ENCODE measurements at places on chromosomes 3 and 15.

- DNase-seq = no peak
Measured at GRCh38 chr3:139611528-139611927, 66.2 kb downstream of the NMNAT3 start.

GRCh38 chr3:15199493-15200105 is 6.4 kb upstream of the CAPN7 start:
- no peak for DNase-seq

DNA sequence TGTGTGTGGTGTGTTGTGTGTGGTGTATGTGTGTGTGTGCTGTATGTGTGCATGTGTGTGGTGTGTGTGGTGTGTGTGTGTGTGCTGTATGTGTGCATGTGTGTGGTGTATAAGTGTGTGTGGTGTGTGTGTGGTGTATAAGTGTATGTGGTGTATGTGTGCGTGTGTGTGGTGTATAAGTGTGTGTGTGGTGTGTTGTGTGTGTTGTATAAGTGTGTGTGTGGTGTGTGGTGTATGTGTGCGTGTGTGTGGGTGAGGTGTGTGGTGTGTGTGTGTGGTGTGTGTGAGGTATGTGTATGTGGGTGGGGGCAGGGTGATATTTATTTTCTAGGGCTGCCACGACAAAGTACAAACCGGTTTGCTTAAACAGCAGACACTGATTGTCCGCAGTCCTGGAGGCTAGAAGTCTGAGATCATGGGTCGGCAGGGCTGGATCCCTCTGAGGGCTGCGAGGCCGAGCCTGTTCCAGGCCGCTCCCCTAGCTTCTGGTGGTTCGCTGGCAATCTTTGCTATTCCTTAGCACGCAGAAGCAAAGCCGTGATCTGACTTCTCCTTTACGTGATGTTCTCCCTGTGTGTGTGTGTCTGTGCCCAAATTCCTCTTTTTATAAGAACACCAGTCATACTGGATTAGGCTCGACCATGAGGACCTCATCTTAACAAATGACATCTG is 160.2 kb downstream of the XXYLT1 start:
- peak; percentile 39 for DNase-seq

- DNase-seq = no peak
Measured at GRCh38 chr3:172869368-172869771, 118.8 kb downstream of the ECT2 start.

GRCh38 chr15:101137312-101137940 is 114.4 kb downstream of the CHSY1 start:
- DNase-seq = no peak

DNA sequence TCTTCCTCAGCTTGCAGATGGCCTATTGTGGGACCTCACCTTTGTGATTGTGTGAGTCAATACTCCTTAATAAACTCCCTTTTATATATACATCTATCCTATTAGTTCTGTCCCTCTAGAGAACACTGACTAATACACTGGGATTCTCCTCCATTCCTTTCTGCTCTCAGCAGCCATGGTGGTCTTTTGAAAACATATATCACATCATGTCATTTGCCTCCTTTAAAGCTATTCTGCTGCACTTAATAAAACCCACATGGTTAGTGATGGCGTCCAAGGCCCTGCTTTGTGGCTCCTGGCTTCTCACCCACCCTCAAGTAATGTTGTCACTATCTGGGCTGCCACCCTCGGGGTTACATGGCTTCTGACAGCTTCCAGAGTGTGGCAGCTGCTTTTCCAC is 169.5 kb downstream of the CADPS start:
- DNase-seq = no peak

DNA sequence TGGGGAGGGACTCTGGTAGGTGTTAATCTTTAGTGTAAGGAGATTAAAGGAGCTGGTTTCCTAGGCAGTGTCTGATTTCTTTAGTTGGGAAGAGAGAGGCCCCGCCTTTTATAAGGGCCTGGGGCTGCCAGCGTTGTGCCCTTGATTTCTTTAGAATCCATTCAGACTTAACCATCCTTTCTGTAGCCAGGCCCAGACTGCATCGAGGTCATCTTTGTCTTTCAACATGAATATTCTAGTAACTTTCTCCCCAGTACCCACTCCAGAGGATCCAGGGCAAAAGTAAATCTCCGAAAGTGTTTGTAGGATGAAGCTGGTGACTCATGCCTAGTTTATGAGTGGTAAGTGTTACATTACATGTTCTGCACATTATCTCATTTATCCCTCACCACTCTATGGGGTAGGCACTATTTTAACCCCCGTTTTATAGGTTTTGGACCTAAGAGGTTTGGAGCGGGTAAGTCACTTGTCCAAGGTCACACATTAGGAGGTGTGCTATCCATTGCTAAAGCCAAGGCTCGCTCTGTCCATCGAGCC is 11.8 kb upstream of the USP3 start:
- DNase-seq = no peak

GRCh38 chr3:12345141-12345561 is 56.3 kb downstream of the PPARG start:
- no peak for DNase-seq

DNA sequence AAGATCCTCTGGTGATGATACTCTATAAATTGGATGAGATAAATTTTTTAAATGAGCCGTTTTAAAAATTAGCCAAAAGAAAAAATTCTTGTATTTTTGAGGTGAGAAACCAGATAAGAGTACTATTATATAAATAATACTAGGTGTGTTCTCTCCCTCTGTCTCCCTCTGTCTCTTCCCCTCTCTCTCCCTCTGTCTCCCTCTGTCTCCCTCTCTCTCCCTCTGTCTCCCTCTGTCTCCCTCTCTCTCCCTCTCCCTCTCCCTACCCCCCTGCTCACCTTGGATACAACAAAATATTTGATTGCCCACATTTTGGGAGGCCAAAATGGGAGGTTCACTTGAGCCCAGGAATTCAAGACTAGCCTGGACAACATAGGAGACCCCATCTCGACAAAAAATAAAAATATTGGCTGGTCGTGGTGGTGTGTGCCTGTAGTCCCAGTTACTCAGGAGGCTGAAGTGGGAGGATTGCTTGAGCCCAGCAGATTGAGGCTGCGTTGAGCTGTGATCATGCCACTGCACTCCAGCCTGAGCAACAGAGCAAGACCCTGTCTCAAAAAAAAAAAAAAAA is 168.5 kb downstream of the TCF12 start:
- no peak for DNase-seq

GRCh38 chr3:154022606-154023005 is 98.6 kb upstream of the ARHGEF26 start:
- DNase-seq = peak; percentile 8

DNA sequence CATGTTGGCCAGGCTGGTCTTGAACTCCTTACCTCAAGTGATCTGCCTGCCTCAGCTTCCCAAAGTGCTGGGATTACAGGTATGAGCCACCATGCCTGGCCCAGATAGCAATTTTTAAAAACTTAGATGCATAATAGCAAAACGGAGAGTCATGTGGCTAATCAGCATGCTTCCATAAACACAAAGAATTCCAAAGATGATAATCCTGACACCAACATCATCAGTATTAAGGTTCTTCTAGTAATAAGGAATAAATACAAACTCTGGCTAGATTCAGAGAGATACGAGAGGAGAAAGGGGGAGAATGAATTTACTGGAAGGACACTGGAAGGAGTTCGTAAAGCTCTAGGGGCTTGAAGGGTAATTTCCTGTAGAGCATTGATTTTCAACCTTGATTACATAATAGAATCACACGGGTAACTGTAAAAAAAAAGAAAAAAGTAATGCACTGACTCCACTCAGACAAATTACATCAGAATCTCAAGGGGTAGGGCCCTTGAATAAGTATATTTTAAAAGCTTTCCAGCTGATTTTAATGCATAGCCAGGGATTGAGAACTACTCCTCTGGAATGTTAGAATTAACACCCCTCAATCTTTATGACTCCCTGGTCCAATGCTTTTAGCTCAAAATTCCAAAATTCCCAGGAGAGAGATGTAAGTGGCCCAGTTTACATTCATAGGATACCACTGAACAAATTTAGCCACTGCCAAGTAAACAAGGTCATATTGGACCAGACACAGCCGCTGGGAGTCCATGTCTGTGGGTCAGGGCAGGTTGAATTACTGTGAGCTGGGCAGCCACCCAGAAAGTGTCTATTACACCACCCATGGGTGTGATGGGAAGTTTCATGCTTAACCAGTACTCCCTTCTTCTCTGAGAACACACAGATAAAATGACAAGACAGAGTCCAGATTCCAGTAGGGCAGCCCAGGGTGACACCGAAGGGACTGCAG is 243.9 kb downstream of the TBL1XR1 start:
- no peak for DNase-seq

GRCh38 chr3:48404440-48405342 is 25.2 kb downstream of the PLXNB1 start:
- DNase-seq = peak; percentile 6

GRCh38 chr3:128906031-128906803 is 26.8 kb downstream of the ACAD9 start:
- no peak for DNase-seq

DNA sequence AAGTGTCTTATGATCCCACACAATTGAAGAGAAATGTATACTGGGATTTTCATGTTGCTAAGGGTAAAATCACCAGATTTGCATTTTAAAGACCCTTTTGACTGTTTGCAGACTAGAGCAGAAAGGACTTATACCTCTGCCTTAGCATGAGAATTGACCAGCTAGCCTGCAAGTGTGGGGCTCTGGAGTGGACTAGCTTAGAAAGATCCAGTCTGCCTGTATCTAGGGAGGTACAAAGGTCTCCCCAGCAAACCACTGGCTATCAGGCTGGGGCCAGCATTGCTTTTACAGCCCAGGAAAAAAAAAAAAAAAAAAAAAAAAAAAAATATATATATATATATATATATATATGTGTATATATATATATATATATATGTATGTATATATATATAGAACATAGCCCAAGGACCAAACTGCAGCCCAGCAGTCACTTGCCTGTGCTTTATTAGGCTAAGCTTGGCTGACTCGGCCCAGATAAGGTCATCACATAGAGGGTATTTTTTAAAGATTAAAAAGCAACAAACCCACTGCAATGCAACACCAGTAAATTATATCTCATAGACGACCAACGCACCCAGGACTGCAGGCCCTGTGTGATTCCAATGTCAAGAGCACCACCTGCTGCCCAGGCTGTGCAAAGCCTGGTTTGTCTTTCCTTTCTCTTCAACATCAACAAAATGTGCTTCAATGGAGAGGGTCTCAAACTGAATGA is 63.7 kb downstream of the DCLK3 start:
- DNase-seq = peak; percentile 82

- DNase-seq = no peak
Measured at GRCh38 chr15:28252831-28253230, 69.1 kb downstream of the HERC2 start.

GRCh38 chr3:186277268-186277909 is 84.6 kb downstream of the DGKG start:
- peak; percentile 61 for DNase-seq

- DNase-seq = no peak
Measured at GRCh38 chr3:129556890-129557547, 14.0 kb downstream of the H1-8 start.

Measured in Ammon's horn (tissue), 1 donor.